ENCODE measurements at places on chromosomes 7 and 10.

DNA sequence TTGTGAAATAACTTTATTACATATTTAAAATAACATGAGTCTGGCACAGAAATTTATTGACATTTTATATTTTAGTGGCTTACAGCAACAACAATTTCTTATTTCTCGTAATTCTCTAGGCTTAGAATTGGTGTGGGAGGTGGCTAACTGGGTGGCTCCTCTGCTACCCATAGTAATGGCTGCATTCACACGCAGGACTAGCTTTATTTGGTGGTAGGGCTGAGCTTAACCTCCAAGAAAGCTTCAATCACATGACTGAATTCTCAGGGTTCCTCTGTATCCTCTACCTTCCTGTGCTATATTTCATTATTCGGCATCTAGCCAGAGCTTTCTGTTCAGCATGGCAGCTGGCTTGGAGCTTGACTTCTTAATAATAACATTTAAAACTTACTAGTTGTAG lies 138.8 kb downstream of the ZWINT start:
- DNase-seq: no peak

DNA sequence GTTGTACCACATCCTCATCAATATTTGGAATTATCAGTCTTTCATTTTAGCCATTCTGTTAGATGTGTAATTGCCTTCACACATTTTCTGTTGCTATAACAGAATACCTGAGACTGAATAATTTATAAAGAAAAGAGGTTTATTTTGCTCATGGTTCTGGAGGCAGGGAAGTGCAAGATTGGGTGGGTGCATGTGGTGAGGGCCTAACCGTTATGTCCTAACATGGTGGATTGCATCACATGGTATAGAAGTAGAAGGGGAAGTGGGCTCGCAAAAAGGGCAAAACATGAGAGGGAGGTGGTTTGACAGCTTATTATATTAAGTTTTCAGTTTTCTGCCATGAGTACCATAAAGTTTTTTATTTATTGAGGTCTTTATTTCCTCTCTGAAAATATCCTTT lies 452.0 kb downstream of the ARL4A start:
- DNase-seq: no peak

DNA sequence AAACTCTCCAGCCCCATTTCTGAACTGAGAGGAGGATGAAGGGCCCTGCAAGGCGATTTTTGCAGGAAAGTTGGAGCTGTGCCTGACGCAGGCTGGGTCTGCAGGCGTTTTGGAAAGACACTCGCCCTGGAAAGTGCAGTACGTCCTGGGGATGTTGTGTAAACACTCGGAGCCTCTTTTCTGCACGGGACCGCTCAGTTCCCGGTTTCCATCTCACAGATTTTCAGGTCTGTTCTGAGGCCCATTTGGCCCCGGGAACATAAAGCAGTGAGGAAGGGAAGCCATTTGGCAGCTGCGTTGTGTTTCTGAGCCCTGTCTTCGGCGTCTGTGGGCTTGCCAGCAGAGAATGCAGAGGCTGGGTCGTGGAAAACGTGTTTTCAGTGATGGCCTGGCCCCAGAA lies 655.0 kb upstream of the MGMT start:
- DNase-seq: no peak

GRCh38 chr10:52099026-52099600 lies 215.0 kb upstream of the DKK1 start:
- no peak for DNase-seq

DNA sequence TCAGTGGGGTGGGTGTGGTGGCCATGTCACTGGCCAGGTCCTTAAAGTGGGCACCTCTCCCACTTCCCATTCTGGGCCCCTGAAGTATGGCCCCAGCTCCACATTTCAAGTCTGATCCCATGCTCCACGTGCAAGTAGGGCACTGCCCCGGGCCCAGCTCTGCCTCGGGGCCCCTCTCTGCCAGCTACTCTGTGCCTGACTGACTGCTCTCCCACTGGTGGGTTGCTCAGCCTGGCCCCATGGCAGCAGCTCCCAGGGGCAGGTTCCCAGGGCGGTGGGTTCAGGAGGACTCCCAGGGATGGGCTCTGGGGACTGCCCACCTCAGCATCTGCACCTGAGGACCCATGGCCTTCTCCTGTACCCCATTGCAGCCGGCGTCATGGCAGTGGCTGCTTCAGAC lies 110.2 kb upstream of the FAM180A start:
- DNase-seq: no peak

DNA sequence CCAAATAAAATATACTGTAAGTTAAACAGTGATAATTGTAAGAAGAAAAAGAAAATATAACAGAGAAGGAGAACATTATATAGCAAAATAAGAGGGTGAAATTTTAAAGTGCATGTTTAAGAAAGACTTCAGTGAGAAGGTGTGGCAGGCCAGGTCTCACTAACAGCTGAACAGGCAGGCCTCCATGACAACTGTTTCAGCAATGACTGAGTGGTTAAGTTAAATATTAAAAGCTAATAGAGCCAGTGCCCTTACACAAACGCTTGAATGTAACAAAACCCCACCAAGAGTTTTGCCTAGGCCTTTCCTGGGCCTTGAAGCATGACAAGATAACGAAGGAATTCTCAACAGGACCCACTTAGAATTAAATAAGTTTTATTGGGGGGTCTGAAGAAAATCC lies 32.6 kb downstream of the CFAP43 start:
- no peak for DNase-seq

Measured in DMS 273 treated with DMSO at 0.1 percent for 48 hours (cell line).